ENCODE measurements at places on chromosomes 2 and 18. TPM values are rescaled to one million over a fixed set of nuclear protein-coding genes. Genes with fewer than 3 reads are reported as not detected.

DNA sequence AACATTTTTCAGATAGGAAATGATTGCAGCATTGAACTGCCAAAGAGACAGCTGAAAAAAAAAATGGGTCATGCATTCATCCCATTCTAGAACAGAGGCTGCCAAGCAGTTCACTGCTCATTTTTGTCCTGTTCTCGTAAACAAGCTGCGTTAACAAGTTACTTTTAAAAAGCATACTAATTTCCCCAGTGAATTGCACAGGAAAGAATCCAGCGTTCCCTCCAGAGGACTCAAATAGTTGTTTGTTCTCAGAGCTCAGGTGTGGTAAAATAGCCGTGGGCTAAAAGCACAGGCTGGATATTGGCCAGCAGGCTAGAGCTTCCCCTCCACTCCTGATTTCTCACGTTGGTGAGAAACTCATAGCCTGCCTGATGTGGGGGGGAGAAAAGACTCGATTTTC is 76.1 kb upstream of the AQP4 start:
- DNase-seq: no peak

CNTNAP5 gene
- not detected for total RNA-seq

- no peak for DNase-seq
Measured at GRCh38 chr2:220417503-220417902, 790.1 kb downstream of the SLC4A3 start.

TMEM169 gene
- total RNA-seq: 3.0 TPM

DNA sequence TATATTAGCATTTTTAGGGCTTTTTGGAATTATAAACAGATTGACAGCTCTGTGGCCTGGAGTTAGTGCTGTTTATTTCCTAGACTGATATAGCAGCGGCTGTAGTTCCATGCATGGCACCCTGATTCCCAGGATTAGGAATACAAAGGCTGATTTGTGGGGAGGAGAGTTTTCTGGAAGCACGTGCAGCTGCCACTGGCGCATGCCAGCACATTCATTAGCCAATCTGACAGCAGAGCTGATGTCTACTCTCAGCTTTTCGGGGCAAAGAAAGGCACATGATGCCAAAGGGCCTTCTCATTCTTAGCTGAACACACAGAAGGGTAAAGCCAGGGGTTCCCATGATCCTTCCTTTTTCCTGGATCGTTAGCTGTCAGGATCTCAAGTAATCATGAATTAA is 45.7 kb upstream of the RAPH1 start:
- DNase-seq: no peak

GRCh38 chr2:96319396-96319795 is 5.7 kb upstream of the ITPRIPL1 start:
- DNase-seq: no peak

- DNase-seq: no peak
Measured at GRCh38 chr2:135783439-135783838, 41.8 kb downstream of the UBXN4 start.

CACNB4 gene
- total RNA-seq: 0.84 TPM

DNA sequence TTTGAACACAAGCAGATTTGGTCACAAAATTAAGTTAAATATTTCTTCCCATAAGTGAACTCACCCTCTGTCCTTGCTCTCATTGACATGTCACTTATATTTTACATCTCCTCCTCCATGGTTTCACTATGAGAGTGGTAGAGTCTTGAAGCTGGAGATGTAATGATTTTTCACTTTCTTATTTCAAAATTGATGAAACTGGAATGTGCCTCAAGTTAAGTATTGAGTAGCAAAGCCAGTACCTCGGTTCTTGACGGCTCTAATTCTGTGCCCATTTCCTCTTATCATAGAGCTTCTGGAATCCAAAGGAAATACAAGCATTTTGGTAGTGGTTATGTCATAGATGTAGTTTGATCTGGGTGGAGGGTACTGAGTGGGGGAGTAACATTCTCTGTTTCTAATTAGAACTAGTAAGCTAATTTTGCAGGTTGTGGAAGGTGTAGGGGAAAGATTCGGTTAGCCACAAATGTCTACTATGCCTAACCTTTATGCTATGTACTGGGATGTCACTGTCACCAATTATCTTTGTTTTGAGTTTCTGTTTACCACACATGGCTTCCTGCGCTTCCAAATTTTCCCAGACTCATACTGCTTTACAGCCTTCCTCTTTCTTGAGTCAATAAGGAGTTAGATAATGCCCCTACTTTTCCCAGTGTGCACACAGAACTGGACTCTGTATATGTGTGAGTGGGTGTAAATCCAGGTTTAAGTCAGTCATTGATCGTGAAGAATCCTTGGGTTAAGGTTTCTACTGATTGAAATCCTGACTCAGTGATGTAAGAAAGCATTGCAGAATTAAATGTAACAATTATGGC is 96.8 kb downstream of the DIS3L2 start:
- DNase-seq: no peak

DNA sequence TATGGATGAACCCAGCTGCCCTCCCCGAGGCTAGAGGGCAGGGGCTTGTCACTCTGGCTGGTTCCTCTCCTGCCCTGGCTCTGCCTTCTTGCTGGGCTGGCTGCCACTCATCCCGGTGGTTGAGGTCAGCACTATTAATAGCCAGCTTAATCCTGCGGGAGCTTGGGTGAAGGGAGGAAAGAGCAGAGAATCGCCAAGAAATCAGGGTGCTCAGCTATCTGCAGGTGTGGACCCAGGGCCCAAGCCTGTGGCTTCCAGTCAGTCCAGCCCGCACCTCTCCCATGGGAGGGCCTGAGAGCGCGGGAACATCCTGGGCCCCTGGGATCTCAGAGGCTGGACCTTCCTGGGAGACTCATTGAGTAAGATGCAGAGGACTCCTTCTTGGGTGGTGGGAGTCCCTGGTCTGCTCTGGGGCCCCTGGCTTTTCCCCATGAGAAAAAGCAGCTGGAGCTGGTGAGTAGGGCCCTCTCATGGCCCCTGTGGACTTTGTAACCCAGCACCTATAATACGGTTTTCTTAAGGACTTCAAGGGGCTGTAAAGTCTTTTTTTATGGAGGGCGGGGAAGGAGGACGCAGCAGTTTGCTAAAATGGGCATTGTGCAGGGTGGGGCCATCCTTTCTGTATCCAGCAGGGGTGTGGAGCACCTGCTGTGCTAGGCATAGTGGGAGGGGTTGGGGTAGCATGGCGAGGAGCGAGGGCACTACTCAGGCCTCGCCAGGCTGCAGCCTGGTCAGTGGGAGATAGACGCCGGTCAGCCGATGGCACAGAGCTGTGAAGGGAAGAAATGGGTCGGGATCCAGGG is 27.4 kb upstream of the CNNM3 start:
- no peak for DNase-seq

SMPD4 gene
- total RNA-seq: 56.3 TPM

DNA sequence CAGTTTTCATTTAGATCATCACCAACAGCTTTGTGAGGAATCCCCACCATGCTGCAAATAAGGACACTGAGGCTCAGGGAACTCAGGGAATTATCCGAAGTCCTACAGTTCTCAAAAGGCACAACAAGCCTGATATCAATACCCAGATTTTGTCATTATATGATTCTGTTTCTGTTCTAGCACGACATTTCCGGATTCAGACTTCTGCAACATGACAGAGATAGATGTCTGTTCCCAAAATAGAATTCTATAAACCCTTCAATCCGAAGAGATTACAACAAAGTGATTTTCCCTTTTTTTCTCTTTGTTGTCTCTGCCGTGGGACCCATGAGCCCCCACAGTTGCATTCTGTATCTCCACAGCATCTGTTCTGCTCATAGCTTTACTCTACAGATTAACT is 72.0 kb downstream of the DOCK10 start:
- DNase-seq: no peak

ZBTB7C gene
- total RNA-seq: 0.06 TPM

- DNase-seq: no peak
Measured at GRCh38 chr2:173288561-173288960, 66.1 kb upstream of the CDCA7 start.

DNA sequence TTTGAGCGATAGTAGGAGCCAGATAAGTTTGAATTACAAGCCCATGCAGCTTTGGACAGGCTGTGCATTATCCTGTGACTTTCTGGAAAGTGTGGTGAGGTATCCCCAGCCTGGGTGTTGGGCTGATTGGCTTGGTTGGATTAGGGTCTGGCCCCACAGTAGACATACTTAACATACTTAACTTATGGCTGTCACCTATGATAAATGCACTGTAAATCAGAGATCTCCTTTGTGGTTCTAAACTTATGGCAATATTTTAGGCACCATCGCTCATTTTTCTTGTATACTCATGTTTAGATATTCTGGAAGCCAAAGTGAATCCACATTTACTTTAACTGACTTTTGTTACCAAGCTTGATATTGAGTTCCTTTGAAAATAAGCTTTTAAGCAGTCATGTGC is 54.8 kb downstream of the SPTBN1 start:
- DNase-seq: no peak

- no peak for DNase-seq
Measured at GRCh38 chr2:53096351-53096750, 671.3 kb upstream of the CHAC2 start.

DNA sequence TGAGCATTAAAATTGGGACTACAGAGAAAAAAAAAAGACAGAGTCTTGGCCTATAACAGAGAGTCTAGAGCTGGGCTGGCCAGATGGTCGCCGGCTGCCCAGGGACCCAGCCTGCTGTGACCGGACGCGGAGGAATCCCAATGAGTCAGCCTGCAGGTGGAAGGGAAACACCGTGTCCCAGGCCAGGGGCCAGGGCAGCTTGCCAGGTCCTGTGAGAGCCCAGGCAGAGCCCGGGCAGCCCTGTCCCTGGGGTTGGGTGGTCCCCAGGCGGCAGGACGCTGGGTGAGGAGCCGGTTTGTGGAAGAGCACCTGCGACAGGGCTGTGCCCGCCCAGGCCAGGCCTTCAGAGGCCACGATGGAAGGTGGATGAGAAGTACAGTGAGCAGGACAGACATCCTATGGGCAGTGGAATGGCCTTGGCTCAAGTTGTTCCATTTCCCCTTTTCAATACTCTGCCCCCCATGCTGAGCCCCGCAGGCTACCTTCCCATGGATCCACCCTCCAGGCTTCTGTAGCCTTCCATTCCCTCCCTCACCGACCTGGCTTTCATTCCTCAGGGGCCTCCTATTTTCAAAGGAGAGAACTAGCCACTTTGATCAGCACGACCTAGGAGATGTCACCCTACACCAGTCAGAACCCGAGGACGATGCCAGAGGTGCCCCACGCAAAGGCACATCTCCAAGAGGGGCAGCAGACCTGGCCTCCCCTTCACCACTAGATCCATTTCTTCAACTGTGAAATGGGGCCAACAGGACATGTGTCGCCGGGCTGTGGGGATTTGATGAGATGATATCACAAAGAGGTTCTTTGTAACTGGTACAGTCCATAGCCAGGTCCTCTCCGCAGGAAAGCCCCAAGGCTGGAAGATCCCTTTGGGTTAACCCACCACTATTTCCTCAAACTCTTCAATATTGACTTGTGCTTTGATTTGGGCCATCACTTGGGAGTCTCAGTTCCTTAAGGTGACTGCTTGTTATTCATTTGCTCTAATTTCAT is 87.5 kb downstream of the POLR1A start:
- DNase-seq: no peak

DNA sequence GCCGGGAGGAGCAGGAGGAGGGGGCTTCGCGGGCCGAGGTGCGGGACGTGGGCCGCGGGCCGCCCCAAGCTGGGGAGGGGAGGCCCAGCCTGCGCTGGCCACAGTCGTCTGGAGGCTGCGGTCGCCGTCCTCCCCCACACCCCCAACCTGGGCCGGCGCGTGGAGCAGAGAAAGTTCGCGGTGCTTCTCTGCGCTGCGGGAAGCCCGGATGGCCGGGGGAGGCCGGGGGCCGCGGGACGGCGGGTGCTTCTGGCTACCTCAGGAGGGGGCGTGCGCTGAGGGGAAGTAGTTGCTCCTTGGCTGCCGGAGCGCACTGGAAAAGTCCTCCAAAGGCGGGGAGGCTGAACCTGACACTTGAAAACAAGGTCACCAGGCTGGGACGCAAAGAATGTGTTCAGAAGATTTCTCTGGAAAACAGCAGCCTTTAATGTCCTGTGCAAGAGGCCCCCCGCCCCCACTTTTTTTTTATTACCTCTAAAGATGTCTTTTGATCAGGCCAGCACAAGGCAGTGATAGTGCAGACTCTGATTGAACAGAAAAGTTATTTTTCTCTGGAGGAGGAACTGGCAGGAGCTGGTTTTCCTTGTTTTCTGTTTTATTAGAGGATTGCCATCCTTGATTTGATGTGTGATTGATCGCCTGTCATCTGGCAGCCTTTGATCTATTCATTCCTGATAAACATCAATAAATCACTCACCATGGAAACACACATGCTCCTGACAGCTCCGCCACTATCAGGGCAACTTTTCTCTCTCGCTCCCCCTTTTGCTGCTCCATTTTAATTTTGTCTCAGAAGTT is 1.6 kb downstream of the TSHZ1 start:
- DNase-seq: no peak

- DNase-seq: no peak
Measured at GRCh38 chr18:41753826-41754225, 201.2 kb upstream of the PIK3C3 start.

MPHOSPH10 gene
- total RNA-seq: 40.1 TPM

FAP gene
- not detected for total RNA-seq

KDSR gene
- 56.3 TPM for total RNA-seq

EGR4 gene
- total RNA-seq: 0.35 TPM

DNA sequence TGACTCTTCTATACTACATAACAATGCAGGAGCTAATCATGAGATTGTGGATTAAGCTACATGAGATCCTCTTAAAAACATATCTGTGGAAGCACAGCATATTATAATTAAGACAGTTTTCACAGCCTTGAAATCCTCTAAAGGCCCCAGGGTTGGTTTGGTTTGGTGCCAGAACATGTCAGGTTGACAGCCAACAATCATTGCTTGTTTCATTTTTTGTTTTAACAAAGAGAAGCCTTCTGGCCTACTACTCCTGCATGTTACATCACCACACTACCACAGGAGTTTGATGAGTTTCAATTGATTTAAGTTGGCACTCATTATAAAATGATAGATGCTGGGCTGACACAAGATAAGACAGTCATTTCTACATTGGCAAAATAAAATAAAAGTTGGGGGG is 255.9 kb upstream of the ERBB4 start:
- DNase-seq: no peak

DNA sequence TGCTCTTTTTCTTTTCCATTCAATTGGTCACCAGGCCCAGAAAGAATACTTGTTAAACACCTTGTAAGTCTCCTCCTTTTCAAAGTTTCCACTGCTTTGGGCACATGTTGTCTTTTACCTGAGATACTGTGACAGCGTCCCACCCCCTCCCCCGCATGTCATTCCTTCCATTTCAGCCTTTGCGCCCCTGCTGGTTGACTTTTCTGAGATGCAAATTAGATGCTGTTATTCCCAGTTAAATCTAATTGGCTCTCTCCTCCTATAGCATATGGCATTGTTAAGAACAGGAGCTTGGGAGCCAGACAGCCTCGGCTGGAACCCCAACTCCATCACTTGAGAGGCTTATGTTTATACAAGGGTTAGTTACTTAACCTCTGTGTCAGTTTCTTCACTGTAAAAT is 80.3 kb upstream of the GAREM1 start:
- no peak for DNase-seq

GRCh38 chr2:200077838-200078237 is 122.5 kb downstream of the MAIP1 start:
- no peak for DNase-seq

DNA sequence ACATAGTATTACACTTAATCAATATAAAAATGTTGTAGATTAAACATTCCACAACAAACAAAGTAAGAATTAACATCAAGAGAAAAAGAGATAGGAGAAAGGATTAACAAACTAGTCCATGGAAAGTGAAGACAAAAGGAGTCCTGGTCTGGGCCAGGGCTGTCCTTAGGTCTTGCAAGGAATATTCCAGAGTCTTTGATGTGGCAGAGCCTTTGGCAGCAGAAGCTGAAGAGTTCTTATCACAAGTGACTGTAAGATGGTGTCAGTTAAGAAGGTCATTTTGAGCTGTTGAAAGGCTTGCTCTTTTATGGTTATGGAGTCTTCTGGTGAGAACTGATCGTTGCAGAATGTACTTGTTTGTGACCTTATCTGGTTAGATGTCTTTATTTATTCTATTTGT is 127.7 kb upstream of the LRRTM4 start:
- DNase-seq: no peak

Measured in T-cell (primary cell).